ENCODE measurements at places on chromosomes 16 and 17.

GRCh38 chr17:77498091-77498741, 357.4 kb downstream of the SEC14L1 start:
- DNase-seq = no peak

GRCh38 chr17:68424861-68425260, 32.4 kb downstream of the WIPI1 start:
- no peak for DNase-seq

- DNase-seq = peak; percentile 51
Observed at GRCh38 chr17:16491703-16492612, at the start of gene LRRC75A. TSS of gene LRRC75A (minus strand) at chr17:16492193. CDS start at chr17:16491990, 203 bp downstream.

GRCh38 chr17:29145289-29146073, 34.7 kb downstream of the MYO18A start:
- DNase-seq = peak; percentile 46

DNA sequence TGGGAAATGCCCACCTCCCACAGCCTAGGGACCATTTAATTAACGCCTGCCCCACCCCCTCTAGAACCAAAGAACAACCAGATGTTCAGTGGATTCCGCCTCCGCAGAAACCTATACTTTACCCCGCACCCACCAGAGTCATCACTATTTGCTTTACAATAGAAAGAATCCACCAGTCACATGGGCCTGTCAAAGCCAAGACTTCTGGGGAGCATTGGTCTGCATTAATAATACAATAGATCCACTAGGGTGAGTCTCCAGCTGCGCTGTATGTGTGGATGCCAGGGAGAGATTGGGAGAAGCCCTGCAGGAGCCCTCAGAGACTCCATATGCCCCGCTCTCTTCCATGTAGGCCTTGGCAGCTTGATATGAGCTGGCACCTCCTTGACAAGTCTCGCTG, 31.3 kb downstream of the CLEC19A start:
- DNase-seq = no peak

- DNase-seq = no peak
Observed at GRCh38 chr17:15412606-15413005, 54.8 kb downstream of the CDRT4 start.

All from stimulated activated CD8-positive, alpha-beta memory T cell treated with anti-CD3 and anti-CD28 coated beads, Interleukin-12 subunit alpha, Interleukin-12 subunit beta, amount 100 ng/mL, for 4 hours (primary cell).